Fibroblast of the aortic adventitia (primary cell): ENCODE measurements at places on chromosomes 7 and 10.

GRCh38 chr10:129494740-129495139 lies 27.7 kb downstream of the MGMT start:
- DNase-seq: no peak

- DNase-seq: no peak
These were observed 21.6 kb upstream of the UNCX start for GRCh38 chr7:1210979-1211608.

GRCh38 chr7:33870120-33870519 lies 35.2 kb upstream of the BMPER start:
- no peak for DNase-seq

DNA sequence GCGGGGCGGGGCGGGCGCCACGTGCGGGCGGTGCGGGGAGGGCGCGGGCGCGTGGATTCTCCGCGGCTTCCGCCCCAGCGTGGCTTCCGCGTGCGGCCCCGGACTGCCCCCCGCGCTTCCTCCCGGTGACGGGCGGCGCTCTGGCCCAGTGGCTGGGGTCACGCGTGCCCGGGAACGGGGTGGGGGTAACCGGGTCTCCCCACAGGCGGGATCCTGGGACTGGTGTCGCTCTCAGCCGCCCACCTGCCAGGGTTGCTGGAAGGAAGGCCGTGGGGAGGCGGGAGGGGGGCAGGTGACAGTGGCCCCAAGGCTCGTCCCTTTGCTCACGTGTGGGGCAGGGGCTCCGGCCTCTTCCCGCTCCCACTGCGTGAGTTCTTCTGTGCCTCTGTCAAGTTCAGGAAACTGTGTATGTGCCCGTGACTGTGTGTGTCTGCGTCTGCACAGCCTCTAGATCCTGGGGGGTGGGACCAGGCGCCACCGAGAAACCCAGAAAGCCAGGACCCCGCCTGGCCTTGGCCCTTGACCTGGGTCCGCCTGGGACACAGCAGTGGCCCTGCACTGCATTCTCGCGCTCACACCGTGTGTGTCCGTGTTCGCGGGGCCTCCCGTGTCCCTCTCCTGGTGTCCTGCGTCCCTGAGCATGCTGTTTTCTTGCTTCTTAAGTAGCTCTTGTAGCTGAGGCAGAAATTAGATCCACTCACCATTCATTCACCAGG lies 919 bp downstream of the MAFK start:
- DNase-seq: no peak

- no peak for DNase-seq
These were observed 4.4 kb downstream of the RASSF4 start for GRCh38 chr10:44963772-44964633.
